ENCODE measurements at places on chromosomes 5 and 9.

DNA sequence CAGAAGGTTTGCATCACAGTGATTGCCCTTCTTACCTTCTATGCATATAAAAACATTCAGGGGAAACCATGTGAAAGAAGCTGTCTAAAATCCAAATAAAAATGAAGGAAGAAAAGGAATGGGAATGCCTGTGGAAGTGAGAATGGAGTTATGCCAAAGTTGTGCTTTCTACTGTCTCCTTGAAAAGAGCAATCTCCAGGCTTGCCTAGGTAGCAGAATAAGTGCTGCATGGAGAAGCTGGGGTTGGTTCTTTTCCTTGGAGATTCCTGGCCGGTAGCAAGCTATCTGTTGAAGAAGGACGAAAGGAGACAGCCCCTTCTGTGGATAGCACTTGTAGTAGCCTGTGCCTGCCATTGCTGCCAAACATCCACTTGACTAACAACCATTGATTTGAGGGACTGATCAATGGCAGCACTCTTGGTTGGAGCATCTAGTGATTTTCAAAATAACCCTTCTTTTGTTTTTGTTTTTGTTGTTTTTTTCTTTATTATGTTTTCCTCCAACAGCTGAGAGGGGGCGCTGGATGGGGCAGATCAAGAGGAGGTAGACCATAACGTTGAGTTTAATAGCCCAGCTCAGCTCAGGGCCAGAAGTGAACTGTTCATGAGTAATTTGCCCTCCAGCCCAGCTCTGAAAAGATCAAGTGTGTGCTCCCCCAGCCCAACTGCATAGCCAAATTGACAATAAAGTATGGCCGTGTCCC is 1.6 kb downstream of the PLCXD3 start:
- DNase-seq, result no peak

- no peak for DNase-seq
Observed at GRCh38 chr5:76351176-76351575, 51.9 kb upstream of the IQGAP2 start.

GRCh38 chr5:40210694-40211093 is 469.0 kb upstream of the PTGER4 start:
- no peak for DNase-seq

DNA sequence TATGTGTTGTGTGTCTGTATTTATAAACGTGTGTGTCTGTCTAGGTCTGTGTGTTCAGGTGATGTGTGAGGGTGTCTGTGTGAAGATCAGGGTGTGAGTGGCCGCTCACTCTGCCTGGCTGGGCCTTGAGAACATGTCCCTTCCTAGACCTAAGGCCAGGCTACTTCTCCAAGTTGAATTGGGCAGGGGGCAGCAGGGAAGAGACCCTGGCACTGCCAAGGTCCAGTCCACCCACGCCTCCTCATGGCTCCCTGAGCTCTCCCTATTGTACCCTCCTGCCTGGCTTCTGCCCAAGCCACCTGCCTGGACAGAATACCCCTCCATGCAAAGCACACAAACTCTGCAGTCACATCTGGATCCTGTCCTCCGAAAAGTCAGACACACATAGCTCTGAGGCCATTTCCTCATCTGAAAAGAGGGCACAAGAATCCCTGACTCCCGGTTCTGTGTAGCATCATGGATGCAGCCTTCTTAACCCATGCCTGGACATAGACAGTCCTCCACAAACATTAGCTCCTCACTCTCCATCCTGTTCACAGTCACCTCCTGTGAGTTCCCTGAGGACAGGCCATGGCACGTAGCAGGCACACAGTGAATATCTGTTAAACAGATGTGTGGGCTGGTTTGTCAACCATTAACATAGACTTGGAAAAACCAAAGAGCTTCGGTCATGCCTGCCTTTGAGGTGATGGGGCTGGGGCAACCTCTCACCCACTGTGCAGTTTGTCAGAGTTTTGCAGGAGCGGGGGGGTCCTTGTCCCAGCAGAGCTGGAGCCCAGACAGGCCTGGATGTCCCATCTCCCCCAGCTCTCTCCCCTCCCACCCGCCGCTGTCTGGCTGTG is 167.8 kb upstream of the MVB12B start:
- peak; percentile 2 for DNase-seq

DNA sequence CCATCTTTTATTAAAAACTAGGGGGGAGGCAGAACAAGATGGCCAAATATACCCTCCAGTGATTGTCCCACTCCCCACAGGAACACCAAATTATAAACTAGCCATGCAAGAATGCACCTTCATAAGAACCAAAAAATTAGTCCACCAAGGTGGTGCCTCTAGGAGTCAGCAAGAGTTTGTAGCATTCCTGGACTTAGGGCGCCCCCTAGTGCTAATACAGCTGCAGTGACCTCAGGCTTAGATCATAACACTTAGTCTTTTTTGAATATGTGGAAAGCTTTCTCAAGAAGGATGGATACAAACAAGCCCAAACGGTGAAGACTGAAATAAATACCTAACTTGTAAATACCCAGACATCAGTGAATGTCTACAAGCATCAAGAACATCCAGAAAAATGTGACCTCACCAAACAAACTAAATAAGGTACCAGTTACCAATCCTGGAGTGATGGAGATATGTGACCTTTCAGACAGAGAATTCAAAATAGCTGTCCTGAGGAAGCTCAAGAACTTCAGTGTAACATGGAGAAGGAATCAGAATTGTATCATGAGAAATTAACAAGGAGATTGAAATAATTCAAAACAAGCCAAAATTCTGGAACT is 19.3 kb downstream of the PPIP5K2 start:
- DNase-seq, result peak; percentile 83

GRCh38 chr9:99090336-99091130 is 14.4 kb upstream of the TGFBR1 start:
- DNase-seq, result peak; percentile 54

DNA sequence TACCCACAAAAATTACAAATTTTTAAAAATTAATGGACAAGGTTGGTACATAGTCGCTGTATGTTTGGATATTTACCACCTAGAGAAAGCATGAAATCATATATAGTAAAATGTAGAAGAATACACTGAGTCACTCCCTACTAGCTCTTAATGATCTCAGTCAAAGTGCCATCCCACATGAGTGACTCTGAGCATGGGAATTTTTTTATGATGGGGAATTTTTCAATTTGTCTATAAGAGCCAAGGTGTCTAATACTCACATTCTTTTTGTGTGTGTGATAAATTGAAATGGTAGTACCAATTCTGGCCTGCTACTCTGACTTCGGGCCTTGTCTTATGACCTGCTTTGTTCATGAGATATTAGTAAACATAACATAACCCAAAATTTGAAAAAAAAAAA is 483.2 kb downstream of the CDH10 start:
- DNase-seq, result peak; percentile 12

DNA sequence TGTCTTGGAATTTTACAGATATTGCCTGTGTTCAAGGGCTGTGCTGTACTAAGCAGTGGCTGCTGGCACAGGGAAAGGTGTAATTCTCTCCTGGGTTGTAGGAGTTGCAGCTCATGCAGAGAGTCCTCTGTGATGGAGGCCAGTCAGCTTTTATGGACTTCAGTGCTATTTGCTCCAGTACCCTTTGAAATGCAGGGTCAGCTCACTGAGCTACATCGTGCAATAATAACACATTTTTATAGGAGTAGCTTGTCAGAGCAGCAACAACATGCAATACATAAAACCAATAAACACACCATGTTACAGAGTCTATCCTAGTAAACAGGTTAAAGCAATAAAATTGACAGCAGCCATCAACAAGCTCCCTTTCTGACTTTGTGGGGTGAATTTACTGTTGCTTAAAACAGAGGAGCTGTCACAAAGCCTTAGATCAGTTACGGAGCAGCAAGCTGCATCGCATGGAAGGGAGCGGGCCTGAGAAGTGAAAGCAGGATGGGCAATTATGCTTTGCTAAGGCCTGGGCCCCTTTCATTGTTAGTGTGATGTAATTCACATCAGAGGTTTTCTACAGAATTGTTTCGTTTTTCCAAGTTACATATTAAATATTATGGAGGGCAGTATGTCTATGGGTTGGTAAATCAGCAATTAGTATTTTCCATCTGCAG is 16.8 kb downstream of the CD180 start:
- no peak for DNase-seq

DNA sequence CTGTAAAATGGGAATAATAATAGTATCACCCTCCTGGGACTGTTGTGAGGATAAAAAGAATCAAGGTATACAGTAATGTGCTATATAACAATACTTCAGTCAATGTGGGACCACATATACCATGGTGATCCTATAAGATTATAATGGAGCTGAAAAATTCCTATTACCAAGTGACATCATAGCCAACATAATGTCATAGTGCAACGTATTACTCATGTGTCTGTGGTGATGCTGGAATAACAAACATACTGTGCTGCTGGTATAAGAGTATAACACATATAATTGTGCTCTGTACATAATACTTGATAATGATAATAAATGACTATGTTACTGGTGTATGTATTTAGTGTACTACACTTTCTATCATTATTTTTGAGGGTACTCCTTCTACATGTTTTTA is 38.1 kb downstream of the LIFR start:
- DNase-seq, result no peak

DNA sequence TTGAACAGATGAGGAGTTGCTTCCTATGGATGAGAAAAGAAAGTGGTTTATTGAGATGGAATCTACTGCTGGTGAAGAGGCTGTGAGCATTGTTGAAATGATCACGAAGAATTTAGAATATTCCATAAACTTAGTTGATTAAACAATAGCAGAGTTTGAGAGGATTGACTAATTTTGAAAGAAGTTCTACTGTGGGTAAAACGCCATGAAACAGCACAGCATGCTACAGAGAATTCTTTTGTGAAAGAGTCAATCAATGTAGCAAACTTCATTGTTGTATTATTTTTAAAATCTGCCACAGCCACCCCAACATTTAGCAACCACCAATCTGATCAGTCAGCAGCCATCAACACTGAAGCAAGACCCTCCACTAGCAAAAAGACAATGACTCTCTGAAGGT is 309.1 kb downstream of the SPOCK1 start:
- DNase-seq, result no peak

DNA sequence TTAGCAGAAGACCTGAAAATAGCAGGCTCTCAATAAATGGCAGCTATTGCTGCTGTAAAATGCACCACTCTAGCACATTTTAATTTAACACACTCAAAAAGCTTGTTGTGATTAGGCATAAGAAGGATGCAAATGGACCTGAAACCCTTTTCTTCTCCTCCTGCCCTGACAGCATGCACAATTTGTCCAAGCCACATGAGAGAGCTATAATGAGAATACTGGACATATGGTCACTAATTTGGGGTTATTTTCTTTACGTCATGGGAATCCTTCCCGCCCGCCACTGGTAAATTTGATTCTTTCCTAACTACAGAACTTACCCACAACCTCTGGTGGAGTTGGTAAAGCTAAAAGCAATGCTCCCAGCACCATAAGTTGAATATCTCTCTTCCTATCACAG is 62.1 kb downstream of the TRIM32 start:
- DNase-seq, result no peak

- peak; percentile 27 for DNase-seq
Observed at GRCh38 chr5:148932355-148932935, 106.0 kb downstream of the ADRB2 start.

DNA sequence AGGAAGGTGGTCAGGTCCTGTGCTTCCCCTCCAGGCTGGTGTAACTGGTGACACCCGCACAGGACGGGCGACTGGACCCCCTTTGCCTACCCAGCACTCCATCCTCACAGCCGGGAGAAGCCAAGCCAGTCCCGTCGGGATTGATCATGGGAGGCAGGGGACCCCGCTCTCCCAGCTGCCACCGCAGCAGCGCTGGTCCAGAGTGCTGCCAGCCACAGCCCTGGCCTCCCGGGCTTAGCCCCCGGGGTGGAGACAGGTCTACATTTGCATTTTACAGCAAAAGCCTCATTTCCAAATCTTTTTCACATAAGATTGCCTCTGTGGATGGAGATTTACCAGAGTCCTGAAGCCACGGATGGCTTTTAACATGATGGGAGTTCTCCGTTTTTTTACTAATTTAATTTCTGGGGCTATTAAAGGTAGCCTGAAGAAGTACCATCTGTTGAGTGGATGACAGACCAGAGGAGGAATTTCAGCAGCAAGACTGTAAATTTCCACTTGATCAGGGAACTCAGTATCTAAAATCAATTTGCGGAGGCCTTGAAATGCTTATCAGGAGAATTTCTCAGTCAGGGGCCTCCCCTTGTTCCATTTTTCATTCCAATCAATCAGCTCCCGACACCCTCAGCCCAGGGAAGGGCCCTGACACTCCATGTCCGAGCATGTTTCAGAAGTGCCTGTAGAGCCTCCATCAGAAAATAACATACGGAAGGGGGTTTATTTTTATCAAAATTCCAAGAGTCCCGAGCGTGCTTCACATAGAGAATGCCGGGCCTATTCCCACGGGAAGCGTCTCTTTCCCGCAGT is 80.6 kb downstream of the OLFM1 start:
- DNase-seq, result no peak

DNA sequence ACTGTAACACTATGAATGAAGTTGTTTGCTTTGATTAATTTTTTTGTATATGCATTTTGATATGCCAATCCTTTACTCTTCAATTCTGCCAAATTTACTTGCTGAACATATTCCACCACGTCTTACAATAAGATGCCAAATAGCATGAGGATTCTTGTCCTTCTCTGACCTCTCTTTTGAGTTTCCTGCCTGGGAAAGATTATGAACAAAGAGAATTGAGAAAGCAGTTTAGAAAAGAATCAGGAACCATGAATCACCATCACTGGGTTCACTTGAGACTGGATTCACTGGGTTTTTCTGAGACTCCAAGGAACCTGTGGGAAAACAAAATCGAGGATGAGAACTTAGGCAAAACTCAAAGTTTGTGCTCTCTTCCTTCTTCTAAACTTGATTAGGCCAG is 256.5 kb downstream of the CETN3 start:
- no peak for DNase-seq

- DNase-seq, result no peak
Observed at GRCh38 chr5:43652537-43653302, 49.7 kb downstream of the NNT start.

- no peak for DNase-seq
Observed at GRCh38 chr9:135154050-135154615, 66.7 kb downstream of the OLFM1 start.

GRCh38 chr5:153460421-153460820 is 30.0 kb upstream of the GRIA1 start:
- DNase-seq, result peak; percentile 17

GRCh38 chr5:180377556-180378197 is 24.5 kb upstream of the GFPT2 start:
- DNase-seq, result no peak

DNA sequence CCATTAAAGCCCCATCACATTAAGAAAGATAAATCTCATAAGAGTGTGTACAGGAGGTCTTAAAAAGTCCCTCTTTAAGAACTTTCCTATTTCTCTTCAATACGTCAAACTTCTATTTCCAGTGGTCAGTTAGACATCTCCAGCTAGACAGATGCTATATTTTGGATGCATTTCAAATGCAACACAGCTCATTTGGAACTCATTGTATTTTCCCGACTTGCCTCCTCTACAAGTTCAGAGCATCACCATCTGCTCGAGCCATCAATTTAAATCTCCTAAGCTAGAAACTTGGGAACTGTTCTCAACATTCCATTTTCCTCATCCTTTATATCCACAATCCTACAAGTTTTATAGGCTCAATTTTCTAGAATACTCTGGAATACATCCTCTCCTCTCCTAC is 3.2 kb upstream of the UHRF2 start:
- DNase-seq, result no peak
